CD4-positive, alpha-beta T cell treated with Interleukin-2 at 100 ng/mL for 4 hours (primary cell): ENCODE measurements at places on chromosomes 12 and 14.
A peak's percentile ranks its signal among the peaks of the same experiment; 100 is the strongest.

- DNase-seq, result no peak
These were observed 298.8 kb upstream of the TBX3 start for GRCh38 chr12:114982760-114983159.

GRCh38 chr12:110245369-110245772 is 35.7 kb upstream of the ATP2A2 start:
- peak; percentile 55 for DNase-seq

DNA sequence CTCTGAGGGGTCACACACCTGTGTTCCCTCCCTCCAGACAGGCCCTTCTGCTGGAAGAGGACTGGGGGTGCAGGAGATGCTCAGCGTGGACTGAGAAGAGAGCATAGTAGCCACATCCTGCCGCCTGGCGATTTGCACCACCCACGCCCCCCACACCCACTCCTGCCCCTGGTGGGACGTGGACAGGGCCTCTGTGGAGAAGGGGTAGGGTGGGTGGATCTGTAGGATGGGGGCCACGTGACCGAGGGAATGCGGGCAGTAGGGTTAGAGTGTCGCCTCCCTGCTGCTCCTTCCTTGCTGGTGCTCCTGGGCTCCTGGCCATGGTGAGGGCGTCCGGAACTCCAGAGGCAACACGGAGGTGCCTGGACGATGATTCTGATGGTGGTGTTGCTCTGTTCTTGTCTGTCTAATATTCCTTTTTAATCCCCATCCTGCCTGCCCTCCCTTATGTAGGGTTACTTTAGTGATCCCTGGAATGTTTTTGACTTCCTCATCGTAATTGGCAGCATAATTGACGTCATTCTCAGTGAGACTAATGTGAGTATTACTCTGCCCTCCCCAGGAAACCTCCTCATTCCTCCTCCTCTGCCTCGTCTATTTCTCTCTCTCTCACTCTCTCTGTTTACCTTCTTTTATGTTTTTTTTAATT is 161.5 kb upstream of the FKBP4 start:
- DNase-seq, result no peak

GRCh38 chr12:113202300-113203075 is 17.0 kb downstream of the RITA1 start:
- DNase-seq, result no peak

GRCh38 chr14:67396381-67396970 is 15.5 kb downstream of the PLEK2 start:
- no peak for DNase-seq

DNA sequence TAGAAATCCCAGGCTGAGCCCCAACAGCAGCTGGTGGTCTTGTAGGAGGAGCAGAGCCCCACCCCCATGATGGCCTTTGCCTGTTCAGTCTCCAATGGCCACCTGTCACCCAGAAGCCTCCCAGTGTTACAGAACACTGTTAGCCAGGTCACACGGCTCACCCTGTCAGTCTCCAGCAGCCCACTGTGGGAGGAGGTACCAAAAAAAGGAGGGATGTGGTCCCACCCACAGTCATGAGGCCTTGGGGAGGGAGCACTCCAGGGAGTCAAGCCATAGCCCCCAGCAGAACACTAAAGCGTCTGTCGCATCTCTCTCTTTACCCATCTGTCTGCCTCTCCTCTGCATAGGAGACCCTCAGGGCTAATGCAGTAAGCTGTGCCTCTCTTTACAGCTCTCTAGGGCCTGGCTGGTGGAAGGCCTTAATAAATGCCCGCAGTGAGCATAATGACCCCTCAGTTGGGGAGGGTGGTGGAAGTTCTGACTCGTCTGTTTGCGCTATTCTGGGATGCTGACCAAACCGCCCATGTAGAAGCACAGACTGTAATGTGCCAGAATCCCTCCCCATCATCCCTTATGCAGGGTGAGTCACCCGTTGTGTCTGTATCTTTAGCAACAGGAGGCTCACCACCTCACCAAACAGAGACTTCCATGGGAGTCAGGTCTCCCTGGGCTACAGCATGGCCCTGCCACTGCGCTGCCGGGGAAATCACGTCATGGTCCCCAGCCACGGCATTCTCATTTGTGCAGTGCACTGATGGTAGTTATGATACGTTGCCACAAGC is 14.6 kb downstream of the C14orf132 start:
- DNase-seq, result no peak

DNA sequence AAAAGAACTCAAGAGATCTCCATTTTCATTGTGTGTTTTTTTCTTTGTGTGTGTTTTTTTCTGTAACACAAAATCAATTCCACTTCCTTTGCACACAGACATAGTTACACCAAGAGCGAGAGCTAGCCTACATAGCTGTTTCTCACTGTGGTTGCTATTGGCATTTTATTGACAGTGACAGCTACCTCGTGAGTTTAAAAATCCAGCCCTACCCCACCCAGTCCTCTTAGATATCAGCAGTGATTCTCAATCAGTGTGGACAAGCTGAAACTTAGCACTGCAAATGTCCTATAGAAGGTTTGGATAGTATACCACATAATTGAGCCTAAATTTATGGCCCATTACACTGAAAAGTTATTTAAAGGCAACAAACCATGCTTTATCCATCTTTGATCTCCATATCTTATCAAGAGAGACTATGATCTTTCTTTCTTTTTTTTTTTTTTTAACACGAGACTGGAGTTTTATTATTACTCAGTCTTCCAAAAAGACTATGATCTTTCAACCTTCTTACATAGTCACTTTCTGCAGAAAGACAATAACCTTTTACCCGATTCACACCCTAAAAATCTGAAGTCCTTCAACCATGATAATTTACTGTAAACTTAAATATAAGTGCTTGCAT is 46.8 kb downstream of the ATP2B1 start:
- DNase-seq, result peak; percentile 29

- no peak for DNase-seq
These were observed 177.3 kb downstream of the BMP4 start for GRCh38 chr14:53779301-53779700.

GRCh38 chr14:67265131-67265530 is 23.9 kb downstream of the PALS1 start:
- no peak for DNase-seq
